Stimulated activated CD8-positive, alpha-beta memory T cell treated with anti-CD3 and anti-CD28 coated beads, Interleukin-4, amount 100 ng/mL, for 4 hours (primary cell): ENCODE measurements at places on chromosomes 16 and 17.
A peak's percentile ranks its signal among the peaks of the same experiment; 100 is the strongest.

DNA sequence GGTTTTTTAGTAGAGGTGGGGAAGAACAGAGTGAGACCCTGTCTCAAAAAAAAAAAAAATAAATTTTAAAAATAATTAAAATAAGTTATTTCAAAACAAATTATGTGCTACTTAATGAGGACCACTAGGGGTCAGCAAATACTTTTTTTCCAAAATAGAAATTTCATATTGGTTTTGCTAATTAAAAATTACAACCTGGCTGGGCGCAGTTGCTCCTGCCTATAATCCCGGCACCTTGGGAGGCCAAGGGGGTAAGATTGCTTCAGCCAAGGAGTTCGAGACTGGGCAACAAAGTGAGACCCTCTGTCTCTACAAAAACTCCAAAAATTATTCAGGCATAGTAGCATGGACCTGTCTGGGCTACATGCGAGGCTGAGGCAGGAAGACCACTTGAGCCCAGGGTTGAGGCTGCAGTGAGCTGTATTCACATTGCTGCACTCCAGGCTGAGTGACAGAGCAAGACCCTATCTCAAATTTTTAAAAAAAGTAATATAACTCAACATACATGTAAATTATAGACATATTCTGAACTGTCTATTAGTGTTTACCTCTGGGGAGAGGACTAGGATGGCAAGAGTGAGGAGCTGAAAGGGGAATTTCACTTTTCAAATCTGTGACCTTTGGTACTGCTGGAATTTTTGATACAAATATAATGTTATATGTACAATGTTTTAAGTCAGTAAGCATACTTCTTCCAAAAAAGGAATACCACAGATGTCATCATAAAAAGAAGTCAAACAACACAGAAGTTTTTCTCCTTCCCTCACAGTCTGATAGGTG is 8.1 kb downstream of the MEIOB start:
- DNase-seq, result no peak

DNA sequence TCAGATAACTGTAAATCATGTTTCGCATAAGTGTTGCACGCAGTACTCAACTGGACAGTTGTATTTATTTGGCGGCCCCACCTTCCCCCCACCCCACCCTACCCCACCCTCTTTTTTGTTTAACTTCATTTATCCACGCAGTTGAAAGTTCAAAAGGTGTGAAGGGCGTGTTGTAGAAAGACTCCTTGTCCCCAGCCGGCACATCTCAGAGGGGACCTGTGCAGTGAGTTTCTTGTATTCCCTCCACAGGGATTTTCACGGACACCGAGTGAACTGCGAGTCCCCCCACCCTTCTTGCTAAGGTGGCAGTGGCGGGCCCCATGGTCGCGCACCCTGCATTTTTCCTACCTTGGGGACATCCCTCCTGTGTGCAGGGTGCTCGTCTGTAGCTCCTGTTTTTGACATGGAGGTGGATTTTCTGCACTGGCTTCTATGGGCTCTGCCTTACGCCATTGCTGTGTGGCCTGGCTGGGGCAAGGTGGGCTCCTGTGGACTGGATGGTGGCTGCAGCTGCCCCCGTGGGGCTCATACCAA is 36.2 kb downstream of the ADCY7 start:
- DNase-seq, result no peak

DNA sequence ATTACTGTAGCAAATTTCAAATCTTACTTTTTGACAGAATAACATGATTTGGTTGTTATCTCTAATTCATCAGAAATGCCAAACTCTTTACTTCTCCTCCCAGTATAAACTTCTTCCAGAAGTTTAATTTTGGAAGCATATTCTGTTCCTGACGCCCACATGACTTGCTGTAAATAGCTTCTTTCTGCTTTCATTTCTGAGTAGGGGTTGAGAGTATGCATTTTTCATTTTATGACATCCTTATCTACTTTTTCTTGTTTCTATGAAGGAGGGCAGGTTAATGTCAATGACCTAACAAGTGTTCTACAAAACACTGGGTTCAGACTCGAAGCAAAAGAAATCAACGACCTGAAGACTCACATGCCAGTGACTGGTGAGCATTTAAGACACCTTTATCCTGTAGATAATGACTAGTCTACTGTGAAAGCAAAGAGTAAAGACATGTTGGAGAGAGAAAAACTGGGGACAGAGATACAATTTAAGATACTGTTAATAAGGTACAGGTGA is 36.5 kb upstream of the EFCAB3 start:
- DNase-seq, result no peak

DNA sequence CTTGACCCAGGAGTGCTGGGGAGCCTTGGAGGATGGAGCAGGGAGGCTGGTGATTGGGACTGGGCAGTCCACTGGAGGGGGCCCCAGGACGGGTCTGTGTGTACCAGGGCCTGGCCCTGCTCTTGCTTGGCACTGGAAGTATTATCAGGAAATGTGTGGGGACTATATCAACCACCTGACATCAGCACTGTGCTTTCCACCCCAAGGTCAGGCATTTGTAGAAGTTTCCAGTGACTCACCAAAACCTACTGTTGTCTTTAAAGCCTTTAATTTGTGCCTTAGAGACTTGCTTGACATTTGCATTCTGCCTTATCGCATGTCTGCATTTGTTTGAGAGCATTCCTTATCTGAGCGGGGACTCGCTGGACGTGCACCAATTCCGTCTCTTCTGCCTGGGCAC is 323.1 kb downstream of the FOXL1 start:
- no peak for DNase-seq

- no peak for DNase-seq
These were observed 743 bp downstream of the WIPI1 start for GRCh38 chr17:68456339-68457167.

DNA sequence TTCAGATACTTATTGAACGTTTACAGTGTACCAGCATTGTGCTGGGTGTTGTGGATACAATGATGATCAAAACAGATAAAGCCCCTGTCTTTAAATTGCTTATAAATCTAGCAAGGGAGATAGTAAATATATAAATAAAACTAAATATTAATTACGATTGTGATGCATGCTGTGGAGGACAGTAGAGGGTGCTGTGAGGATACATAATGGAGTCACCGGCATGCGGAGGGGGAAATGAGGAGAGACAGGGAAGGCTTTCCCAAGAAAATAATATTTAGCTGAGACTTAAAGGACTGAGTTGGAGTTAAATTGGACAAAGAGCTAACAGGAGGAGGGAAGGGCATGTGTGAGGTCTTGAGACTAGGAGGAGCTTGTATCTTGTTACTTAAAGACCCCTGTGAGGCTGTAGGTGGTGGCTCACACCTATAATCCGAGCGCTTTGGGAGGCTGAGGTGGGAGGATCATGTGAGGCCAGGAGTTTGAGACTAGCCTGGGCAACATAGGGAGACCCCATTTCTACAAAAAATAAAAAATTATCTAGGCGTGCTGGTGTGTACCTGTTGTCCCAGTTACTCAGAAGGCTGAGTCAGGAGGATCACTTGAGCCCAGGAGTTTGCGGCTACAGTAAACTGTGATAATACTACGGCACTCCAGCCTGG is 2.4 kb downstream of the DHRS7B start:
- no peak for DNase-seq

- no peak for DNase-seq
These were observed 68.7 kb downstream of the N4BP1 start for GRCh38 chr16:48541108-48541786.

- DNase-seq, result no peak
These were observed 303.1 kb downstream of the CBLN1 start for GRCh38 chr16:48978501-48978900.

DNA sequence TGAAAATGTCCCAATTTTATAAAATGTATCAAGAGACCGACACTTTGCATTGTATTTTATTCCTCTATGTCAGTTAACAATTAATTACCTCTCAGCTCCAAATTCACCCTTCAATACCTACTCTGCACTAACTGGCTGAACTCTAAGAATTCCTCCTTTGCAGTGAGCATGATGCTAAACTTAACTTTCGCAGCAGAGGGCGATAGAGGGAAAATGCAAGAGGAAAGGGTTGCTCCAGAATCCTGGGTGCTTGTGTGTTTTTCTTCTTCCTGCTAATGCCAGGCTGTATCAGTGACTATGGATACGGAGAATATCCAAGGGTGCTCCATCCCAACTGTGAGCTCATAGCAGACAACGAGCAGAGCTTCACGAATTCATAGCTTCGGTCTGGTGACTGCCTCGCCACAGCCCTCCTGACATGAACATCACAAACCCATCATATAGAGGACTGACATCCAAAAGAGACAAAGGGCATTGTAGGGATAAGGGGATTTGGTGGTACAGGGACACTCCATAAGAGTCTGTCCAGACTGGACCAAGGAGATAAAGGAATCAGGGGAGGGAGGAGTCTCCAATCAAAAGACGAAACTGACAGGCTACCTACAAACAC is 172.9 kb downstream of the STX8 start:
- no peak for DNase-seq

DNA sequence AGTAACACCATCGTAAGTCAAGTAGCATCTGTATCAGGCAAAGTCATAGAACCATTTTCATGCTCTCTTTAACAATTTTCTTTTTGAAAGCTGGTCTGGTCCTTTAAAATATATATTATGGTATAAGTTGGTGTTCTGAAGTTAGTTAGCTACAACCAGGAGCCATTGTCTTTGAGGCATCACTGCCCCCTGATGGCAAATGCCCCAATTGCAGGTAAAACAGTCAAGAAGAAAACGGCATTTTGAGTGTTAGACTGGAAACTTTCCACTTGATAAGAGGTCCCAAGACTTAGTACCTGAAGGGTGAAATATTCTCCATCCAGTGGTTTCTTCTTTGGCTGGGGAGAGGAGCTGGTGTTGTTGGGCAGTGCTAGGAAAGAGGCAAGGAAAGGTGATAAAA is 14.1 kb downstream of the TP53 start:
- DNase-seq, result no peak

DNA sequence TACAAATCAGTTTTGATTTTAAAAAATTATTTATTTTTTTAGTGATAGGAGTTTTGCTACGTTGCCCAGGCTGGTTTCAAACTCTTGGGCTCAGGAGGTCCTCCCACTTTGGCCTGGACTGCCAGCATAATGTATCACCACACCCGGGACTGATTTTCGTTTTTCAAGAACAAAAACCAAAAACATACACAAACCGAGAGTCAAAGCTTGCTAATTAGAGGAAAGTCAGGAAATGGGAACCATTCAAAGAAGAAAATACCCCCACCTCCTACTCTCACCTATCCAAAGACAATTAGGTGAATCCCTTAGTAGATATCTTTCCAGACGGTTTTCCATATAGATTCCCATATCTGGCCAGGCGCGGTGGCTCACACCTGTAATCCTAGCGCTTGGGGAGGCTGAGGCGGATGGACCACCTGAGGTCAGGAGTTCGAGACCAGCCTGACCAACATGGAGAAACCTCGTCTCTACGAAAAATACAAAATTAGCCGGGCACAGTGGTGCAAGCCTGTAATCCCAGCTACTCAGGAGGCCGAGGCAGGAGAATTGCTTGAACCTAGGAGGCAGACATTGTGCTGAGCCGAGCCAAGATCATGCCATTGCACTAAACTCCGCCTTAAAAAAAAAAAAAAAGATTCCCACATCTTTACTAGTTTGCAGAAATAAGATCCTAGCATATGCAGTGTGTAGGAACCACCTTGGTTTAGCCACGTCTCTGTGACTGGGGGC is 883 bp upstream of the SPN start:
- no peak for DNase-seq

- DNase-seq, result no peak
These were observed 1230.3 kb upstream of the GOT2 start for GRCh38 chr16:59964232-59964924.

GRCh38 chr17:12110906-12111305 is 90.2 kb downstream of the MAP2K4 start:
- DNase-seq, result no peak

DNA sequence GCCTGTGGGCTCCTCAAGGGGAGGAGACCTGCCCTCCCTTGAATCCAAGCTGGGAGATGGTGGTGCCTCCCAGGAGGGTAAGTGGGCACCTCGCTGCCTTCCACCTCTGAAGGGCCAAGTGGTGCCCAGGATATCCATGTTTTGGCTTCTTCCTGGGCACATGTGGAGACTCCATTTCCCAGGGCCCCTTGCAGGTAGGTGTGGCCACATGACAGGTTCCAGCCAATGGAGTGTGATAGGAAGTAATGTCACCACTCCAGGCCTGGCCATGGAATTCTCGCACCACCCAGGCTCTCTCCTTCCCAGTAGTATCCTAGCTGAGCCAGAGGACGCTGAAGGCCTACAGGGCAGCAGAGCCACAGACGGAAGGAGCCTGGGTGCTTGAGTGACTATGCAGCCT is 17.6 kb upstream of the PEMT start:
- no peak for DNase-seq

DNA sequence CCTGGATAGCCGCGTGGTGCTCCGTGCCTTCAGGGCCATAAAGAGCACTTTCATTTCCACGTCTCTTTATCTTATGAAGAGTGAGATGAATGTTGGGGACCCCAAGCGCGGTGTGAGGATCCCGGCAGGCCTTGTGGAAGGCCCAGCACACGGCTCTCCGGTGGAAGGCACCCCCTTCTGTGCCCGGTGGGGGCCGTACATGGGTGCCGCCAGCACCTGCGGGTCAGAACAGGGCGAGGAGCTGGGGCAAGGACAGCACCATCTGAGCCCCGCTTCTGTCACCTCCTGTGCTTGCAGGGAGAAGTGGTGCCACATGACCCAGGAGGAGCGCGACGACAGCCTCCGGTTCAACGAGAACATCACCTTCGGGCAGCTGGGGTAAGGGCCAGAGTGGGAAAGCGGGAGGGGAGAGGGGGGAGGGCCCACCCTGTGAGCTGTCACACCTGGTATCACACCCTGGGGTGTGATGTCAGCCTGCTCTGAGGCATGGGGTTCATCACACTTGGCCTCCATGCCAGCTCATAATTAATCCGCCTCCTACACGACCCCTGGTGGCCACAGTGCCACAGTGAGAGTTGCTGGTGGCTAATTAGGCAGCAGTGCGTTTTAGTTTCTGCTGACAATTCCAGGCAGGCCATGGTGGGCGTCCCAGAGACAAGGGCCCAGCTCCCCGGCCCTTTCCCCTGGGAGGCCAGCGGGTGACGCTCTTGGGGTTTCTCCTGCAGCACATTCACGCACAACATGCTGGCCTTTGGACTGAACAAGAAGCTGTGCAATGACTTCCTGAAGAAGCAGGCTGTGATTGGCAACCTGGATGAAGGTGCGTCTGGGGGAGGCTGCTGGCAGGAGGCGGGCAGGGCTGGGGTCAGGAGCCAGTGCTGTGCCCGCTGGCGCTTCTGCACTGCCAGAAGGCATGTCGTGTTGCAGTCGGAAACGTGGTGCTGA is 25.7 kb downstream of the CIBAR2 start:
- peak; percentile 56 for DNase-seq

- no peak for DNase-seq
These were observed 7.9 kb downstream of the SNAI3 start for GRCh38 chr16:88678224-88678979.

GRCh38 chr16:86249631-86250030 is 260.7 kb upstream of the FOXF1 start:
- DNase-seq, result no peak

GRCh38 chr17:76354747-76355310 is 1.1 kb upstream of the PRPSAP1 start:
- DNase-seq, result no peak
